ENCODE measurements at places on chromosomes 7 and 10.
A peak's percentile ranks its signal among the peaks of the same experiment; 100 is the strongest.

- no peak for ATAC-seq
Observed at GRCh38 chr10:125482108-125482507, 200.9 kb downstream of the TEX36 start.

GRCh38 chr7:80133361-80134114, 1.1 kb upstream of the GNAI1 start:
- ATAC-seq, result no peak

DNA sequence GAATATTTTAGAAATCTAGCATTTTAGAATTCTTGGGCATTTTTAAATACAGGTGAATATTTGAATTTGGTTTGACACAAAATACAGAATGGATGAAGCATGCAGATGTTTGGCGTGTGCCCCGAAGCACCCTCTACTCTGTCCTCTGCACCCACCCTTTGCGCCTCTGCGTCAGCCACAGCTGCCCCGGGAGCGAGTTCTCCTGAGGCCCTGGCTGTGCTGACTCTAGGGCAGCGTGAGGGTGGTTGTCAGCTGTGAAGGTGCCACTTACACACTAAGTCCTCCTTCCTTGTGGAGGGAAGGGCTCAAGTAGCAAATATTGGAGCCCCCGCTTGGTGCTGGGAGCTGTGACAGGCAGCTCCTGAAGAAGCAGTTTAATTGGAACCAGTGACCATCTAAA, 48.4 kb downstream of the DAGLB start:
- no peak for ATAC-seq

GRCh38 chr7:116951366-116952292, 1.7 kb upstream of the ST7 start:
- no peak for ATAC-seq

DNA sequence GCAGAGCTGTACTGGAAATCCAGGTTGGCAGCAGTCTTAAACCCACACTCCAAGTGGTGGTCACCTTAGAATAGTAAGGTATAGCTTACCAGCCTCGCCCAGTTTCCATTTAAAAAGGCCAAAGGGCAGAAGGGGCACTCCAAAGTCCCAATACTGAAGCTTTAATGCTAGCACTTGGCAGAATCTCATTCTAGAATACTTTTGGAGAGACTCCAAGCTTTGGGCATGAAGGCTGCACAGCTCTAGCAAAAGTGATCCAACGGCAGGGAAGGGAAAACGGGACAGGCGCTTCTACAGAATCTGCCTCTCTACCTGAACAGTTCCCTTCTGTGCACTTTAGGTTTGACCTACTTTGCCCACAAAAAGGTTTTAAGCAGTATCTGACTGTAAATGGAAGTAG, 19.7 kb downstream of the SMURF1 start:
- no peak for ATAC-seq

GRCh38 chr10:6917125-6917524, 337.0 kb upstream of the PRKCQ start:
- no peak for ATAC-seq

DNA sequence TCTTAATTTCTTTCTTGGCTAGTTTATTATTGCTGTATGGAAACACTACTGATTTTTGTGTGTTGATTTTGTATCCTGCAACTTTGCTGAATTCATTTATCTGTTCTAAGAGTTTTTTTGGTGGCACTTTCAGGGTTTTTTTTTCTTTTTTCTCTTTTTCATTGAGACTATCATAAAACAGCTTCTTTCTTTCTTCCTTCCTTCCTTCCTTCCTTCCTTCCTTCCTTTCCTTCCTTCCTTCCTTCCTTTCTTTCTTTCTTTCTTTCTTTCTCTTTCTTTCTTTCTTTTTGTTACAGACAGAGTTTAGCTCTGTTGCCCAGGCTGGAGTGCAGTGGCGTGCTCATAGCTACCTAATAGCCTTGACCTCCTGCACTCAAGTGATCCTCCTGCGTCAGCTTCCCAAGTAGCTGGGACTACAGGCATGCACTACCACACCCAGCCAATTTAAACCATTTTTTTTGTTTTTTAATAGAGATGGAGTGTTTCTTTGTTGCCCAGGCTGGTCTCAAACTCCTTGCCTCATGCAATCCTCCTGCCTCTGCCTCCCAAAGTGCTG, 72.3 kb downstream of the ZNF503 start:
- ATAC-seq, result no peak

- no peak for ATAC-seq
Observed at GRCh38 chr7:121940918-121941317, 68.0 kb downstream of the PTPRZ1 start.

DNA sequence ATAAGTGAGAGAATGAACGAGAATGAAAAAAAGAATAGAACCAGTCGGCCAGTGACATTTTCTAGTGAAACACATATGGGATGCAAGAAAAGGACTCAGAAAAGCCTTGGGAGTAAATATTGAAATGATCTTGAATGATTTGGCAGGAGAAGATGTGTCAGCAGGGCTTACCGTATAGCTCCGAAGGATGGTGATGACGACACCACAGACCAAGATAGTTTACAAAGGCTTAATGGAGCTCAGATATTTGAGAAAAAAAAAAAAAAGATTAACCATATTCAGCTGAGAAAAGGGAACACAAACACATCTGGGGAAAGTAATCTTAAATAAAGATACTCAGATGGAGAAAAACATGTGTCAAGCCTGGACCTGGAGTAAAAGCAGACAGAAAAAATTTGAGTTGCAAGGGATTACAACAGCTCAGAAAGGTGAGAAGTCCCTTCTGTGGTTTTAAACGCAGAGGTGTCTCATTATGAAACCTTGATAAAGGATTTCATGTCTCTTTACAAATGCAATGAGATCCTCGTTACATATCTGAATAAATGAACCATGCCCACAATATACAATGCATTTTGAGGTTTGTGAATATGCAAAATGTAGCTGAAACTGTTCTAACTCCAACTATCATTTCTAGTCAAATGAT, 36.0 kb downstream of the DNAJB9 start:
- ATAC-seq, result peak; percentile 81

- ATAC-seq, result no peak
Observed at GRCh38 chr7:22275661-22276060, 81.3 kb downstream of the RAPGEF5 start.

GRCh38 chr7:44971902-44972441, 6.8 kb downstream of the MYO1G start:
- no peak for ATAC-seq

DNA sequence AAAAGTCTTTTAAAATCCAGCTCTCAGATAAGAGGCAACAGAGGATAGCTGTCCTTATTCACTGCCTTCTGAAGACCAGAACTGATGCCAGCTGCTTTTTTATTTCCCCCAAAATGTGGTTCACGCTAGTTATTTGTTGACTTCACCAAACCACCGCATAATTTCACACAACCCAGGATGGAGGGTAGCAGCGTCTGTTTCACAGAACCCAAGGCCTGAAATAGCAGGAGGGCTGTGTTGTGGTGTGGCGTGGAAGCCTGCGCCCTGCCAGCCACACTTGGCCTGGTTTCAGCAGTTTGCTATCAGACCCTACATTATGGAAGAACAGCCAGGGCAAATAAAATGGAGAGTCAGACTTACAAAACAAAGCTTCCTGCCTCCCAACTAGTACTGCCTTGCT, 155.4 kb downstream of the DYNC1I1 start:
- no peak for ATAC-seq

GRCh38 chr7:151539088-151539671, 19.5 kb upstream of the RHEB start:
- no peak for ATAC-seq

GRCh38 chr7:73921623-73922528, 60.9 kb downstream of the TMEM270 start:
- ATAC-seq, result no peak

DNA sequence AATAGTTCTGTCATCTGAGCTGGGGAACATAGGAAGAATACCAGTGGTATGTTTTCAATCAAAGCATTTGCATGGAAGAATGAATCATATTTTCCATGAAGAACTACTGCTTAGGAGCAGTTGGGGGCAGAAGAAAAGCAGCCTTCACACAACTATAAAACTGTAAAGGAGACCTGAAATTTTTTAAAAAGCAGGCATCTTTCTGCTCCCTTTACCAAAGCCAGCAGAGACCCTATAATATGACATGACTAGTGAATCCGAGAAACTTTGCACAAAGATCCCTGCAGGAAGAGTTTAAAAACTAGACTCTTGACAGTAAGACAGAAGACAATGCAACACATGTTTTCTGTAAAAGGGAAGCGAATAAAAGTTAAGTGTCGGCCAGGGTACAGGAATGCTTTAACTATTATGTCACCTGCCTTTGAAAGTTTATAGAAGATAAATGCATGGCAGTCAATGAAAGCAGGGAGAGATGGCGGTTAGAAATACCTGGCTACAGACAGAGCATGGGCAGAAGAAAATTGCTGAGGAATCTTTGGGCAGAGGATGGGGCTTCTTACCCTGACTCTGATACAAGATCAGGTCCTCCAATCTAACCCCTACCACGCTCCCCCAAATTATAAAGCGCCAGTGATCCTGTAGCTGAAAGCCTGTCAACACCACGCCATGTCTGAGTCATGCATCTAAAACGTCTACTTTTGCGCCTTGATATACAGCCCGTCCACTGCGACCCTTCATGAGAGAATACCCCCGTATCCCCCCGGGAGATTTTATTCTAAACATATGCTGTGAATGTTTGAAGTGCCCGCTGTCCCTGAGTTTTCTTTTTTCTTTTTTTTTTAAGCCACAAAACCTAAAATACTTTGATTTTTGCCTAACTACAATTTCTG, 93.1 kb downstream of the GLI3 start:
- no peak for ATAC-seq

DNA sequence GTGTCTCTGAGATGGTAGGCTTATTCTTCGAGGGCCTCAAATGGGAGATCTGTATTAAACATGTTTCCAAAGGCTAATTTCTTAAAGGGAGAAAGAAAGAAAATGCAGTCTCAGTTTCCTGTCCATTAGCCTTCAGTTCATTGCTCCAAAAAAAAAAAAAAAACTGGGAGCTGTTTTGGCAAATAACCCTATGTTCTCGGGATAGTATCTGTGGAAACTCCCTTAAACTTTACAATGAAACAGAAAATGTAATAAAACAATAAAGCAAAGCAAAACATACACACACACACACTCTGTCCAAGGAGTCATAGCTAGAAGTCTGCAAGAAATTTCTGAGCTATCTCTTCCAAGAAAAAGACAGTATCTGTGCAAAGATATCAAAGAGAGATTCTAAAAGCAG, 172.5 kb upstream of the CELF2 start:
- no peak for ATAC-seq

- no peak for ATAC-seq
Observed at GRCh38 chr7:20980232-20980631, 193.5 kb upstream of the SP8 start.

GRCh38 chr10:97217299-97217698, 31.5 kb upstream of the SLIT1 start:
- no peak for ATAC-seq

GRCh38 chr10:21372651-21373410, 152.7 kb downstream of the SKIDA1 start:
- peak; percentile 50 for ATAC-seq

GRCh38 chr10:120069700-120070099, 177.2 kb downstream of the SEC23IP start:
- ATAC-seq, result no peak

GRCh38 chr10:19048489-19048888, at the start of gene MALRD1:
Gene MALRD1 (plus strand): TSS chr10:19048801. CDS start chr10:19048939, 138 bp downstream.
- ATAC-seq, result no peak

DNA sequence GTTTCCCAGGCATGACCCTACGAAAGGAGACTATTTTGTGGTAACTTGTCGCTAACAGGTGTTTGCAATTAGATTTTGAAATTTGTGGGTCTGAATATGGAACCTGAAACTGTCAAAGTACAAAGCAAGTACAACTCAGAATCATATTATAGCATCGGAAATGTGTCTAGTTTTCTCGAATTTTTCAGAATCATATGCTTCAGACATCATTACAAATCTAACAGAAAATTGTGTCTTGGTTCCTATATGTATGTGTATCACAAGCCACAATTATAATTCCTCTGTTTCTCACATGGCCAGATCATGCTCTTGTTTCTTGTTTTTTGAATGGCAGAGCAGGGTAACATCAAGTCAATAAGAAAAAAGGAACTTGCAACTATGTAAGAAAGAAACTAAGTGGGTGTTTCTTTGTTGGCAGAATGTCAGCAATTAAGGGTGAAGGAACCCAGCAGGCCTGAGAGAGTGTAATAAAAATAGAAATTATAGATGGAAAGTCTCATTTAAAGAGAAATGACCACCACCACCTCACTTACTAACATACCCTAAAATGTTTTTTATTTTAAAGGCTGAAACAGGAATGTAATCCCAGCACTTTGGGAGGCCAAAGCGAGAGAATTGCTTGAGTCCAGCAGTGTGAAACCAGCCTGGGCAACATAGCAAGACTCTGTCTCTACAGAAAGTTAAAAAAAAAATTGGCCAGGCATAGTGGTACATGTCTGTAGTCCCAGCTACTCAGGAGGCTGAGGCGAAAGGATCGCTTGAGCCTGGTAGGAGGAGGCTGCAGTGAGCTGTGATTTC, 51.3 kb downstream of the PRTFDC1 start:
- ATAC-seq, result peak; percentile 86

DNA sequence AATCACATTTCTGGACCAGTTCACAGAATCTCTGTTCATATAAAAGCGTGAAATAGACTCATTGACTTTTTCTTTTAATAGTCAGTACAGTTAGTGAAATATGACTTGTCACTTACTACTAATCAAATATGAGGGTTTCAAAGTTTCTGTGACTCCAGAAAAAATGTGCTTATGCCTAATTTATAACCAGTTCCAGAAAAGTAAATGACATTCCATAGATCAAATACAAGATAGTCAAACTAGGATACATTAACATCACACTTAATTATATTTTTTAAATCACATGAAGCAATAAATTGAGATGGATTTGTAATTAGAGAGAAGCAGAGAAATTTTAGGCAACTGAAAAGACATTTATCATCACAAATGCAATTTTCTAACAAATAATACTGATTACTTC, 491.4 kb downstream of the KIF20B start:
- no peak for ATAC-seq

DNA sequence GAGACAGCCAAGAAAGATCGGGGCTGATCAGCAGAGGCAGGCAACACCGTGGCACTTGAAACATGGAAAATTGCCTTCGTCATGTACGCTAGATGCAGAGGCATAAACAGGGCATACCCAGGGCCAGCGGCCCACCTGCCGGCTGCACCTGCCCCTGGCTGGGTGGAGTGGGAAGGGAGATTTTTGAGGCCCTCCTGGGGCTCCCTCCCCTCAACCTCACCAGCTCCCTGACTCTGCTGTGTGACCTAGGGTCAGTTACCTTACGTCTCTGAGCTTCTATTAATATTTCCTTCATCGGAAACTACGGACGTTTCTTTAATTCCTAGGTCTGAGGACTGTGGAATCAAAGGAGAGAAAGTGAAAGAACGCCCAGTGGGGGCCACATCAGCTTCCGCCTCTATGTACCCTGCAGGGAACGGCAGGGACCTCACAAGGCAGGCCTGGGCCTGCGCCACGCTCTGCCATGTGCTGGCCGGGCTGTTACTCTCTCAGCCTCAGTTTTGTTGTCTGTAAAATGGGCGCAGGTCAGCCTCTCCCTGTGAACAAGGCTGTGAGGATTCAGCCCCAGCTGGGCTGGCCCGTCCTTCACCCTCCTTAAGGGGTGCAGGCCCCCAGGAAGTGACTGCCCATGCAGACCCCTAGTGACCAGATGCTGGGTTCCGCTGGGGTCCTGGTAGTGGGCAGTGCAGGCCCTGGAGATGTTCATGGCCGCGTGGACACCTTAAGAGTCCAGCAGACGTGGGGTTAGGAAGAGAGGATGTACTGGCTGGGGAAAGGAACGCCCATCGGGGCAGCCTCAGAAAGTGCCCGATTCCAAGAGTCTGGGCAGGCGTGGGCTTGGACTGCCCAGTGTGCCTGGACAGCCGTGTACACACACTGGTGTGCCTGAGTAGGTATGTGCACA, 22.7 kb downstream of the ELFN1 start:
- no peak for ATAC-seq

GRCh38 chr10:618229-618989, 71.1 kb downstream of the DIP2C start:
- ATAC-seq, result no peak
